Stimulated activated CD8-positive, alpha-beta memory T cell treated with anti-CD3 and anti-CD28 coated beads, Interleukin-15, amount 100 ng/mL, for 48 hours (primary cell): ENCODE measurements at places on chromosomes 7 and 10.
A peak's percentile ranks its signal among the peaks of the same experiment; 100 is the strongest.

- DNase-seq = no peak
Measured at GRCh38 chr7:45889367-45890067, 1.2 kb downstream of the IGFBP1 start.

DNA sequence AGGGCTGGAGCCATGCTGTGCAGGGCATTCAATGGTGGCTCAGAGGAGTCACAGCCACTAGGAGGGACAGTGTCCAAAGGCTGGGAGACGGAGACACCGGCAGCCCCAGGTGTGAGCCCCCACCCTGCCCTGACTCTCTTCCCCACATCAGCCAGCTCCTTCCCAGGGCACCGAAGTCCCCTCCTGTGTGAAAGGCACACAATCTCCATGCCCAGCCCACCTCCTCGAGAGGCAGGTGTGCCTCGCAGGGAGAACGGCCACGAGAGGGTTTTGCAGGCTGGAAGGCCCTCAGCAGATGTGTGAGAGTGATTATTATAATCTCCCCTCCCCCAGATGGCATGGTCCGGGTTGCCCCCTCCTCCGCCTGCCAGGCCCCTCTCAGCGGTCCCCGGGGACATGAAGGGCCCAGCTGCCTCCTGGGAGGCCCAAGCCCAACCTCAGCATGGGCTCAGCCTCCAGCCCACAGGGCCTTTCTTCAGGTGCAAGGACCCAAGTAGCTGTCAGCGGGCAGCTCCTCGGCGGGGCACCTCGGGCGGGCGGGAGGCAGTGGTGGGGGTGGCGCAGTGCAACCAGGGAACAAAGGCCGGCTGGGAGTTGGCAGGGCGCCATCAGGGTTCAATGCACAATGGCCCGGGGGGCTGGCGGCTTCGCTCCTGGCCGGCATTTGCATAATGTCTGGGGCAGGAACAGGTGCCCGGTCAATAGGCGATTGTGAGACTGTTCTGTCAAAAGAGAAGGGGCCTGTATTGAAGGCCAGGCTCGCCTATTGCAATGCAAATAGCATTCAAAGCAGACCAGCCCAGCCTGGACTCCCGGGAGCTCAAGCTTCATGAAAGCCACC lies 155.3 kb upstream of the ZMIZ1 start:
- no peak for DNase-seq

DNA sequence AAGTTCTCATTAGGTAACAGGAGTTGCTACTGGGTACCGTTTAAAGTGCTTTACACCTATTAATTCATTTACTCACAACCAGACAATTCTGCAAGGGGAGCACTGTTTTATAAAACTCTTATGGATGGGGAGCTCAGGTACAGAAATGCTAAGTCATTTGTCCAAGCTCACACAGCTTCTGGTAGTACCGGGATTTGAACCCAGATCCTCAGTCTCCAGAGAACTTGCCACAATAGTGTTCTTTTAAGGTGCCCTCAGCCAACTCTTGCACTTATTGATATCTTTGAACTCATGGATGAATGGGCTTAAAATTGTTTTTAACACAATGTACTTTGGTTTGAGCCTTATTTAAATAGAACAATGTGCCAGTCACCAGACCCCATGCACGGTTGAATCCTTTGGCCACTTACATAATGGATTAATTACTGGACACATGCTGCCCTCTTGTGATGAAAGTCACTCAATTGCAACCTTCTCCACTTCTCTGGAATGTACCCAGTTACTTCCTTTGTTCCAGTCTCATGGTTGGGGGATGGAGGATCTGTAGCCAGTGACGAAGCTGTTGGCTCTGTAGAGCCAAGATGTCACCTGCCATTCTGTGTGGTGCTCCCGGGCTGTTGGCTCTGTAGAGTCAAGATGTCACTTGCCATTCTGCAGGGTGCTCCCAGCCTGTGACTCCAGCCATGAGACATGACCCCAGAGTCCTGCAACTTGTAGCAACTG lies 65.6 kb downstream of the NOD1 start:
- DNase-seq = no peak

GRCh38 chr7:104985259-104985617 lies 28.8 kb upstream of the KMT2E start:
- DNase-seq = no peak

- DNase-seq = peak; percentile 67
Measured at GRCh38 chr7:100583132-100584053, 2.5 kb downstream of the LRCH4 start.

- DNase-seq = peak; percentile 9
Measured at GRCh38 chr10:97025613-97026242, 160.0 kb downstream of the SLIT1 start.

GRCh38 chr10:19947656-19948055 lies 131.4 kb downstream of the PLXDC2 start:
- no peak for DNase-seq

- no peak for DNase-seq
Measured at GRCh38 chr10:71747551-71748523, 25.5 kb downstream of the VSIR start.

DNA sequence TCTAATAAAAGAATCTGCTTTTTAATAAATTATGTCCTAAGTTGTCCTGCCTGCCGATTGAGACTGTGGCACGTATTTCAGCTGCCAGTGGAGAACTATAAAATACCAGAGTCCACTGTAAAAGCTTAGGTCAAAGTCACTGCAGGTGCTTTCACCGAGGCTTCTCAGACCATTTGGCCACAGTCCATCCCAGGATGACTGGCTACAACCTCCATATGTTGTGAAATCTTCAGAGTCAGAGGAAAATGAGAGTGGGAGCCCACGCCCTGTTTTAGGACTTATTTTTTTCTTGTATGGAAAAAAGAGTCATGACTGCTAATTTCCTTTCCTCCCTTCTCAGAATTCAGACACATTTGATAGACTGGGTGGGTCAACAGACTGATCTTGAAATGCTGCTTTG lies 182.9 kb downstream of the ANK3 start:
- DNase-seq = no peak

GRCh38 chr7:151342102-151342646 lies 562 bp downstream of the NUB1 start:
- no peak for DNase-seq

DNA sequence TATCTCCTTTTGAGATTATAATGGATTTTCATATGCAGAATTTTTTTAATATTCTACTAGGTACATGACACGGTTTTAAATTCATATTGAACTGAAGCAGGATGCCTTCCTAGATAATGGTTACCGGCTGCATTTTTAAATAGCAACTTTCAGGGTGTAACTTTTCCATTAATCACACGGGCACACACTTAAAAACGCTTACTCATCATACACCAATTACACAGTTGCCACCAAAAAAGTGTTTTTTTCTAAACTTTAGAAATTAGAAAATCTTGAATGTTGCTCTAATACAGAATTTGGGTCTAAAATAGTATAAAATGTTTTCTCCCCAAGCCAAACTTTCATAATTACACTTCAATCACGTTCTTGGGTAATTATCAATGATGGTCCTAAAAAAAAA lies 149.1 kb upstream of the RNF32 start:
- DNase-seq = no peak

DNA sequence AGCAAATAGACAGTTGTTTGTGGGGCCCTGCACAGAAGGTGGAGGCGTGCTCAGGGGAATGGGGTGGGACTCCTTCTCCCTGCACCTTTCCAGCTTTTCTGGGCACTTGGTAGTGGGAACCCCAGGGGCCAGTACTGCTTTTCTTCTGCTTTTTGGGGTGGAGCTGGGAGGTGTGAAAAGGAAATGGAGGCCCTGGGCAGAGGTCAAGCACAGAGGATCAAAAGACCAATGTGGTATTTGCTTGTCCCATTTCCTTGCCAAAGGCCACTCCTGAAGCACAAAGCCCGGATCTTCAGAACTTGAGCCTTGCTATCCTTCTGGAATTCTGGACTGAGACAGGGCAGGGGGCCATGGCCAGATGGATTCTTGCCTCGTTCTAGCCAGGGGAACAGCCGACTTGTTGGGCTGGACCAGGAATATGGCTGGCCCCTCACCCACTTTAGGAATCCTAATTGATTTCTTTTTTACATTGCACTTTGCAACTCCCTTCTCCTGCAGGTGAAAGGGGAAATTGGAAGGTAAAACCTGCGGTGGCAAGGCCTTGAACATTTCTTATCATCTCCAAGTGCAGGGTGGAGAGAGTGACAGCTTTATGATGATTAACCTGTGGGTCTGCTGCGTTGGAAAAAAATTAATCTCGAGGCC lies 26.5 kb downstream of the ADRA2A start:
- no peak for DNase-seq

- DNase-seq = no peak
Measured at GRCh38 chr10:71438761-71439160, 42.0 kb downstream of the CDH23 start.

DNA sequence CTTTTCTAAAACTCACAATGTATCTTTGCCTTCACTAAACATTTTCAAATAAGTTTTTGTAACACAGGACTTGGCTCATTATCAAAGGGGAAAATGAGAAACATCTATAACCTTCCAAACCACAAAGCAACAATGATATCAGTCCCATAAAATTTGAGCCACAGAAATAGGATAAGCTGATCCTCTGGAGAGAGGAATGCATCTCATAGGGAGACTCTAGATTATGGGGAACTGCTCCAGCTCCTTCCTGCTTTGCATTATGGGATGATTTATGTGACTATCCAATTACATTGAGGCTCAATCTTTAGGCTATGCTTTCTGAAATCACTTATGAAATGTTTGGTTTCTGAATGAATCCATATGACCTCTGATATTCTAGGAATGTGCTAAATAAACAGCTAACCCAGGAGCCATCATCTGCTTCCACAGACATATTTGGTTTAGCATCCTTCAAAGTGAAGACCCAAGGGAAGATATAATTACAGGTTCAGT lies 70.4 kb downstream of the CUBN start:
- no peak for DNase-seq

- no peak for DNase-seq
Measured at GRCh38 chr7:45962861-45963260, 41.8 kb upstream of the IGFBP3 start.

DNA sequence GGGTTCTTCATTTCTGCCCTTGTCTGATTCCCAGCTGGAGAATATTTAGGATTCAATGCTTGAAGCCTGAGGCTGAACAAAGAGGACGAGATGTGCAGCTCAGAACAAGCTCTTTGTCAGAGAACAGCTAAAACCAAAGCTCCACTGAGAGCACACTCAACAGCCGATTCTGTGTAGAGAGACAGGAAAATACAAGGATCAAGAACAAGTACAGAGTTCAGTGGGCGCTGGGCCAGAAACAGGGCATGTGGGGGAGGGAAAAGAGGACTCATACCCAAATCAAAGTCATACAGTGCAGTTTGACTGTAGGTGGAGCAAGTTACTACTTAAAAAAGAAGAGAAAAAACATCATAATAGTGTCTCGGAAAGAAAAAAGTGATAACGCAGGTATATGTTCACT lies at the start of gene AGMO:
Gene AGMO, minus strand, starts transcription at position 181 of the 400 bp plus-strand sequence.
- no peak for DNase-seq

- no peak for DNase-seq
Measured at GRCh38 chr10:89206402-89207180, 526 bp downstream of the CH25H start.

DNA sequence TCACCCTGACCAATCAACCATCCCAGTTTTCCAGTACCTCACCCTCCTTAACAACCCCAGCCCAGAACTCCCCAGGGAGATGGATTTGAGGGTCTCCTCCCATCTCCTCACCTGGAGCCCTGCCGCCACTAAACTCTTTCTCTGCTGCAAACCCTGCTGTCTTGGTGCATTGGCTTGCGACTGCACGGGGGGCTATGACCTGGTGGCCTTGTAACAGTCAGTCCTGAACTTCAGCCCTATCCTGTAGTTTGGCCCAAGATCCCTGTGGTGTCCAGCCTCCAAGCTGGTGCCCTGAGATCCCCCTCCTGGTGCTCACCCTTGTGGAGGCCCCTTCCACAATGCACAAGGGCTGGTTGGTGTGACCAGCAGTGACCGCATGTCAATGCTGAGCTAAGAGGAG lies 91.9 kb downstream of the PAXIP1 start:
- DNase-seq = no peak
